ENCODE measurements at places on chromosomes 13 and 19.

DNA sequence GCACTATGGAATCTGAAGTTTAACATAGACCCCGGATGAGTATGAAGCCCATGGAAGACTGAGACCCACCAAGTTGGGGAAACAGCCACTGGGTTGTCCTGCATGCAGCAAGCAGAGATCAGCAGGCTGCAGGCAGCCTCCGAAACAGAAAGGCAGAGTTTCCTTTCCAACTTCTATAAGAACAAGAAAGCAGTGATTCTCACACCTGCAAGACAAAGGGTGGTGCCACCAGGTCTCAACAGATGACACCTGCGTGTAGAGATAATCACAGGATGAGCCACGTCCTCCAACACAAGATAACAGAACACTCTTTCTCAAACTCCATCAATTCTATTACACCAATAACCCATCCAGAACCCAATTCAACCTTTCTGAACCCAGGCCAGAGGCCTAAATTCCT, 457.9 kb downstream of the FOXO1 start:
- no peak overlapping the region for H3K4me3 ChIP-seq
- H3K36me3 ChIP-seq: peaks cover 6% of the 10 kb centered on the region
- DNase-seq: no peak
- peaks cover 32% of the 10 kb centered on the region for H3K4me1 ChIP-seq

- H3K27me3 ChIP-seq: no peaks in the 10 kb centered on the region
- H3K4me1 ChIP-seq: peaks cover 5% of the 10 kb centered on the region
- peak overlapping the region; percentile 95 for H3K27ac ChIP-seq
- peak; percentile 36 for DNase-seq
- peak overlapping the region; percentile 88 for H3K4me3 ChIP-seq
Observed at GRCh38 chr19:37778613-37779126, 716 bp downstream of the ZNF573 start.

- no peak overlapping the region for H3K27ac ChIP-seq
- peaks cover 11% of the 10 kb centered on the region for H3K4me1 ChIP-seq
- no peak for DNase-seq
- peaks cover 58% of the 10 kb centered on the region for H3K36me3 ChIP-seq
- H3K4me3 ChIP-seq: no peak overlapping the region
Observed at GRCh38 chr19:3548606-3549005, 8.8 kb downstream of the MFSD12 start.

- no peak for DNase-seq
- H3K36me3 ChIP-seq: no peaks in the 10 kb centered on the region
- H3K4me1 ChIP-seq: peaks cover 8% of the 10 kb centered on the region
- no peak overlapping the region for H3K4me3 ChIP-seq
- no peaks in the 10 kb centered on the region for H3K27me3 ChIP-seq
Observed at GRCh38 chr19:16168465-16169081, 4.8 kb downstream of the CIB3 start.

GRCh38 chr19:45623984-45624383, 15.2 kb downstream of the EML2 start:
- H3K4me3 ChIP-seq: no peak overlapping the region
- no peak for DNase-seq
- H3K27me3 ChIP-seq: no peaks in the 10 kb centered on the region
- H3K4me1 ChIP-seq: no peaks in the 10 kb centered on the region
- H3K36me3 ChIP-seq: peaks cover 99% of the 10 kb centered on the region

DNA sequence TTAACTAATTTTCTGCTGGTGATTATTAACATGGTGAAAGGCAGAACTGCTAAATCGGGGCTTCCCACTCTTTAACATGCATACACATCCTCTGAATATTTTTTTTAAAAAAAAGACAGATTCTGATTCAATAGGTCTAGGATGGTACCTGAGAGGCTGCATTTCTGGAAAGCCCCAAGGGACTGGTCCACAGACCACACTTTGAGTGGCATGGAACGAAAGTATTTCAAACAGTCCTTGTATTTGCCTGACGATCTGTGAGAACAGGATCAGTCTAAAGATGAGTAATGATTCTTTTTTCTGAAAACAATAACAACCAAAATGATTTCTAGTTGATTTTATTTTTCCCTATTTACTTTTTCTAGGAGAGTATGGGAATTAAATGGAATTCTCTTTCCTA, 16.7 kb upstream of the SPART start:
- H3K4me3 ChIP-seq: no peak overlapping the region
- H3K36me3 ChIP-seq: peaks cover 6% of the 10 kb centered on the region
- peaks cover 5% of the 10 kb centered on the region for H3K4me1 ChIP-seq
- no peak for DNase-seq
- no peaks in the 10 kb centered on the region for H3K27me3 ChIP-seq

GRCh38 chr19:2923510-2923909, 21.3 kb downstream of the ZNF77 start:
- DNase-seq: peak; percentile 74
- H3K27me3 ChIP-seq: no peaks in the 10 kb centered on the region
- H3K4me3 ChIP-seq: no peak overlapping the region
- H3K36me3 ChIP-seq: peaks cover 26% of the 10 kb centered on the region
- H3K27ac ChIP-seq: peak overlapping the region; percentile 46

DNA sequence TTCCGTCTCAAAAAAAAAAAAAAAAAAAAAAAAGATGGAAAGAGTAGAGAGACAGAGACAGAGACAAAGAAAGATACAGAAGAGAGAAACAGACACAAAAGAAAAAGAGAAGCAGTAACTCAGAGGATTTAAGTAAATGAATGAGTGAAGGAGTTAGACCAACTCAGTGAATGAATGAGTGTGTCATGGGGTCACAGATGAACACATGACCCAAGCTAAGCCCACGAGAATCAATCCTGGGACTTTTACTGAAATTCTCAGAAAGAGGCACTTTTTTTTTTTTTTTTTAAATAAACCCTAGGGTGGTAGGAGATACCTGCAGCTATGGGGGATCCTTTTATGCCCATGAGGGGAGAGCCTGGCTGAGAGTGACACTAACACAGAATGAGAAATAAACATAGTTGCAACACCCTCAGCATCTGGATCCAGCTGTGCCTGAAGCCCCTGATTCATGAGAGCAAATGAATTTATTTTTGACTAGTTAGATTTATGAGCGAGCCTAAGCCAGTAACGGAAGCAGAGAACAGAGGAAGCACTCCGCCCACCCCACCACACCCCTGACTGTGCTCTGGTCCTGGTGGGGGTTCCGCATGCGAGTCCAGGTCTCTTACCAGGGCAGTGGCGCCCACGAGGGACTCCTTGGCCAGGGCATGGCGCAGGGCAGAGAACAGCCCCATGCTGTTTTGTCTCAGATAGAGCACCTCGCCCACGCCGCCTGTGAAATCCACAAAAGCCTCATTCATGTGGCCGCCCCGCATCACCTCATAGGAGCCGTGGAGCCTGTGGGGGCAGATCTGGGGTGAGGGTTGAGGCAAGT, 4.6 kb downstream of the CAPN12 start:
- peaks cover 5% of the 10 kb centered on the region for H3K4me1 ChIP-seq
- H3K36me3 ChIP-seq: peaks cover 4% of the 10 kb centered on the region

DNA sequence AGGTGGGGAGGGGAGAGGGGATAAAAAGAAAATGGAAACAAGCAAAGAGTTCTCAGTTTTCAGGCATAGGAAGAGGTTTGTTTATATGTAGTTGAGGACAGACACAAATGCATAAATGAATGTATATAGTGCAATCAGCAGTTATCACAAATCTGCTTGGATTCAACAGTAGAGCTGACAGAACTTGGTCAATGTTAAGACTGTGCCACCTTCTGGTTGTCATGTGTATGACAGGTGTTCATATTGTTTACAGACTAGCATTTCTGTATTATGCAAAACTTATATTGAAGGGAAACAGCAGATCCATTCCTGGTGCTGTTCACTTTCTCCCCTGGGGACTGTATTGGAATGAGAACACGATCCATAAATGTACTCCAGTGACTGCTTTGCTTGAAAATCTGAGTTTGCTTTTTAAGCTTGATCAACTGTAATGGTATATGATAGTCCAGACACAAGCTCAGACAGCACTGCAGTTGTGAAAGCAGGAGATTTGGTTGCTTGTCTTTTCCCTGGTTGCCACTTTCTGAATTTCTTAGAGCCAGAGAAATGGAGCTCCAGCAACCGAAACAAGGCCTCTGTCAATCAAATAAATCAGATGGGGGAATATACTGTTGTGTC, 319.5 kb upstream of the OBI1 start:
- no peak overlapping the region for H3K27ac ChIP-seq
- no peak overlapping the region for H3K4me3 ChIP-seq
- peak; percentile 73 for DNase-seq
- H3K4me1 ChIP-seq: no peaks in the 10 kb centered on the region

- no peaks in the 10 kb centered on the region for H3K36me3 ChIP-seq
- no peak for DNase-seq
- H3K4me3 ChIP-seq: no peak overlapping the region
- H3K27ac ChIP-seq: no peak overlapping the region
Observed at GRCh38 chr13:44031555-44031954, 151.9 kb downstream of the LACC1 start.

DNA sequence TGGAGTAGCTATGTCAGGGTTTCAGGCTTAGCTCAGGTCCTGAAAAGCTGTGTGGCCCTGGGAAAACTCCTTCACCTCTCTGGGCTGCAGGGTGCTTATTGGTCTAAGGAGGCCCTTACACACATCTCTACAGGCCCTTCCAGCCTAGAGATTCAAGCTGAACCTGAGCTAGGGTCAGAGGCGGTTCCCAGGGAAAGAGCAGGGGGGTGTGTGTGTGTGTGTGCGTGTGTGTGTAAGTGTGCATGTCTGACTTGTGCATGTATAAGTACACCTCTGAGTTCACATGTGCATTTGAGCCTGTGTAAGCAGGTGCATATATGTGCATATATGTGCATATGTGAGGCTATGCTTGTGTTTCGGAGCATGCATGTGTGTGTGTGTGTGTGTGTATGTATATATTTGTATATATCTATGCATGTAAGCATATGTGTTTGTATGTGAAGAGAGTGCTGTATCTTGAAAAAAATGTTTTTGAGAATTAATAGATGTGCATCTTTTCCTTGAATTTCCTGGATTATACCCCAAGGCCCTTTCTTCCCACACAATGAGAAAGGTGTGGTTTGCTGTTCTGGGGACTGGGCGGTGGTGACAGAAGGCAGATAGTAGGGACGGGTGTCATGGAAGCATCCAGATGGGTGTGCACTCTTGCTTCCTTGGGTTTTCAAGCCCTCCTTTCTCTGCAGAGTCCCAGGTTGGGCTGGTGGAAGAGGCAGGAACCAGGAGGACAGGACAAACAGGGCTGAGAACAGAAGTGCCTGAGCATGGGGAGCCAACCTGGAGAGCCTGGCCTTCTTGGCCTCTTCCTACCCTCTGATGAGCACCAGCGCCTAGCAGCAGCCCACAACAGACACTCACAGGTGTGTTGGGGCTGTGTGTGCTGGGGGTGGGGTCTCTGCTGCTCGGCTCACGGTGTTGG, 150.3 kb upstream of the TSHZ3 start:
- no peak for DNase-seq
- no peak overlapping the region for H3K27ac ChIP-seq
- H3K36me3 ChIP-seq: no peaks in the 10 kb centered on the region
- H3K4me3 ChIP-seq: no peak overlapping the region
- H3K27me3 ChIP-seq: no peaks in the 10 kb centered on the region
- no peaks in the 10 kb centered on the region for H3K4me1 ChIP-seq

DNA sequence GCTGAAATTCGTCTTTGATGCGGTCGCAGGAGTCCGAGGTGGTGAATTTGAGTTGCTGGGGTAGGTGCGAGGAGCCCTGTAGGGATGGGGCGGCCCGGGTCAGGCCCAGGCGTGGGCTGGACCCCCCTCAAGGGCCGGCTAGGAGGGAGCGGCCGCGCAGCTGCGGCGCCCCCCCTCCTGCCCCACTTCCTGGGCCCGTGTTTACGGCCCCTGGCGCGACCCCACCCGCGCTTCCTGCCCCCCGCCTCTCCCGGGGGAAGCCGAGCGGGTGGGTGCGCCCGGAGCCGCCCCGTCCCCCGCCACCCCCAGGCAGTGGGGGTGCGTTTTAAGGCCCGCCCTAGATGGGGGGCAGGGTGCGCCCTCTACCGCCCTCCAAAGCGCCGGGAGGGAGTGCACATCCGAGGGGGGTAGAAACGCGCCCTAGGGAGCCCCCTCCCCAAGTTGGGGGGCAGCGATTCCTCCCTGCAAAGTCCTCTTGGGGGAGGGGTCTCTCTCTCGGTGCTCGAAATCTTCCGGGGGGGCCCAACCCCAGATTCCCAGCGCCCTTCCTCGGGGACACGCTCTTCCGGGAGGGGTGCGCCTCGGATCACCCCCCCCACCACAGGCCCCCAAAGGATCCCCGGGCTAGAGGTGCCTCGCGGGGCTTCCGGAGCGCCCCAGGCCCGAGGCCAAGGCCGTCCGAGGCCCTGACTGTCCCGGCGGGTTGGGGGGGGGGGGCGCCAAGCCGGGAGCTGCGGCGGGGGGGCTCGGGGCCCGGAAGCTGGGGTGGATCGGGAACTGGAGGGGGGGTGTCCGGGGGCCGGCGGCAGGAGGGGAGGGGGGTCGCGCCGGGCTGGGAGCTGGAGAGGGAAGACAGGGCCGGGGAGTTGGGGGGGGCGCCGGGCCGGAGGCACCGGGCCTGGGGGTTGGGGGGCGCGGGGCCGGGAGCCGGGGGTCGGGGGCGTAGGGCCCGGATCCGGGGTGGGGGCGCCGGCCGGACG, 823 bp downstream of the TLE5 start:
- no peak overlapping the region for H3K27ac ChIP-seq
- peaks cover 45% of the 10 kb centered on the region for H3K36me3 ChIP-seq
- H3K4me3 ChIP-seq: peak overlapping the region; percentile 66
- peaks cover 16% of the 10 kb centered on the region for H3K4me1 ChIP-seq
- DNase-seq: no peak

GRCh38 chr13:79723519-79724024, 242.6 kb downstream of the NDFIP2 start:
- no peak overlapping the region for H3K27ac ChIP-seq
- H3K36me3 ChIP-seq: no peaks in the 10 kb centered on the region

DNA sequence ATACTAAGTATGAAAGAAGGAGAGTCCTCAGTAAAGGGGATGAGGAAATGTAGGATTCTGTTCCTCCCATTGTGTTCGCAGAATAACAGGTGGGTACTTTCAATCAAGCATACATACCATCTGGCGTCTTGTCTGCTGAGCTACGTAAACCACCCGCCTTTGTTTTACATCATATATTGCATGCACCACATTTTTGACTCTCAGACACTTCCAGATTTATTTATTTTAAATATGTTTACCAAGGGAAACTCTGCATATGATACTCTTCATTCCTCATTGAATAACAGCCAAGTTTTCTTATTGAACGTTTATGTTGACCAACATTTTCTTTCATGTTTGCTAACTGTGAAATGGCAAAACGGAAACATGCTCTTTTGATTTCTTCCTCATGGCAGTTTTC, 174.1 kb downstream of the FGF14 start:
- peaks cover 9% of the 10 kb centered on the region for H3K4me1 ChIP-seq
- no peak overlapping the region for H3K4me3 ChIP-seq
- H3K27me3 ChIP-seq: no peaks in the 10 kb centered on the region
- no peaks in the 10 kb centered on the region for H3K36me3 ChIP-seq
- H3K27ac ChIP-seq: no peak overlapping the region

DNA sequence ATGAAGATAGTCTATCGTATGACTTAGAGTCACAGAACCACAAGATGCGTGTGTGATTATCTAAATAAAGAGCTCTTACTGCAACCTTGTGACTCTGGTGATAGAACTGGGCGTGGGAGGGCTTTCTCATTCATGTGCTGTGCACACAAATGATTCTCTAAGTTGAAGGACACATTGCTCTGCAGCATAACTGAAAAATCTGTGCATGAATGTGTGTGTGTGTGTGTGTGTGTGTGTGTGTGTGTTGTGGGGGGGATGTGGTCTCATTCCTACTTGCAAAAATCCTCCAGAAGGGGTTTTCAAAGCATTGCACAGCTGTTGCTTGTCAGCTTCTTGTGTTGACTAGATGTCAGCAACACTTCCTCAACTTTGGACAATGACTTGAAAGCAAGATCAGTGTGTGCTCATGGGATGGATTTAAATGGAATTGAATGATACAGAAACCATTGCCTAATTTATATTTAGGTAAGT, 22.4 kb downstream of the LRCH1 start:
- no peaks in the 10 kb centered on the region for H3K27me3 ChIP-seq
- H3K4me3 ChIP-seq: peak overlapping the region; percentile 38
- H3K27ac ChIP-seq: peak overlapping the region; percentile 44
- peaks cover 37% of the 10 kb centered on the region for H3K4me1 ChIP-seq
